ENCODE measurements at places on chromosomes 6 and 20. TPM values are rescaled to one million over a fixed set of nuclear protein-coding genes. Genes with fewer than 3 reads are reported as not detected.
A peak's percentile ranks its signal among the peaks of the same experiment; 100 is the strongest.

GRCh38 chr6:38234141-38234540 lies 405.6 kb downstream of the BTBD9 start:
- H3K4me1 ChIP-seq = peaks cover 38% of the 10 kb centered on the region
- H3K4me3 ChIP-seq = no peak overlapping the region
- H3K27ac ChIP-seq = no peak overlapping the region
- peak; percentile 38 for DNase-seq

DNA sequence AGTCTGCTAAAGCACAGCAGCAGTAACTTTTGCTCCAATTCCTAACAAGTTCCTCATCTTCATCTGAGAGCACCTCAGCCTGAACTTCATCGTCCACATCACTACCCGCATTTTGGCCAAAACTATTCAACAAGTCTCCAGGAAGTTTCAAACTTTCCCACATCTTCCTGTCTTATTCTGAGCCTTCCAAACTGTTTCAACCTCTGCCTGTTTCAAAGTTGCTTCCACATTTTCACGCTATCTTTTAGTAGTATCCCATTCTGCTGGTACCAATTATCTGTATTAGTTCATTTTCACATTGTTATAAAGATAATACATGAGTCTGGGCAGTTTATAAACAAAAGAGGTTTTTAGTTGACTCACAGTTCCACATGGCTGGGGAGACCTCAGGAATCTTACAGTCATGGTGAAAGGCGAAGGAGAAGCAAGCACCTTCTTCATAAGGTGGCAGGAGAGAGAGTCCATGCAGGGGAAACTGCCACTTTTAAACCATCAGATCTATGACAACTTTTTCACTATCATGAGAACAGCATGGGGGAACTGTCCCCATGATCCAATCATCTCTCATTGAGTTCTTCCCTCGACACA lies 99.4 kb upstream of the GRIK2 start:
- no peak overlapping the region for H3K27ac ChIP-seq
- no peaks in the 10 kb centered on the region for H3K4me1 ChIP-seq
- no peaks in the 10 kb centered on the region for H3K27me3 ChIP-seq

DNA sequence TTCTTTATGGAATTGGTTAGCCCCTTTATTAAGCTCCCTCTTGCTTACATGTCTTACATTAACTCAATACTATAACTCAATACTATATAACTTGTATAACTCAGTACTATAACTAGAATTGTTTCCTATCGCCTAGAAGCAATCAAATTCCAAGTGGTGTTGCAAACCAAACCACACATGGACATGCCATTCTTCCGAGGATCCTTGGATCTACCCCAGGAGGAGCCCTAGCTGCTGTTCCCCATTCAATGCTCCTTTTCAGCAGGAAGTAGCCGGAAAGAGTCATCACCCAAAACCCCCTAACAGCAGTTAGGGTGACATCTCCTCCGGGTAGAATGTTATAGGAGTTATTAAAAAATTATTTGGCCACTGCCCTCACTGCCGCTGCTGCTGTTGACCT lies 40.5 kb downstream of the PLN start:
- H3K4me1 ChIP-seq = peaks cover 18% of the 10 kb centered on the region
- H3K27me3 ChIP-seq = no peaks in the 10 kb centered on the region
- H3K27ac ChIP-seq = no peak overlapping the region
- H3K4me3 ChIP-seq = no peak overlapping the region

- no peaks in the 10 kb centered on the region for H3K36me3 ChIP-seq
- no peaks in the 10 kb centered on the region for H3K4me1 ChIP-seq
- H3K27ac ChIP-seq = no peak overlapping the region
- no peak overlapping the region for H3K4me3 ChIP-seq
These were observed 1282.3 kb upstream of the GJE1 start for GRCh38 chr6:140850438-140850837.

FNDC11 gene
- 6.5 TPM for total RNA-seq

SNRPB gene
- total RNA-seq = 784 TPM

PRKN gene
- 0.39 TPM for total RNA-seq

DNA sequence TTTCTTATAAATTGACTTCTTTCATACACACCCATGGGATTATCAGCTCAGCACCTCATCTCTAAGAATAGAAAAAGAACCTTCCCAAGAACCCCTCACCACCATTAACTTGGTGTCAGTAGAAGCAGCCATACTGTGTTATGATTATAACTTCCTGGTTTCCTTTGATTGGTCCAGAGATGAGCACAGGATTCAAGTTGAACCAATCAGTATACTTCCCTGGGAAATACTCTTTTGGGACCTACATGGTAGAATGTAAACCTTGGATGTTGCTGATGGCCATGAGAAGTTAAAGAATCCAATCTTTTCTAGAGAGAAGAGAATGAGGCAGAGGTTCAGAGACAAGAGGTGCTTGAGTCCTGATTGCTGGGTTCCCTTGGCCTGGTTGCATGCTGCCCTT lies 190.8 kb downstream of the BMP7 start:
- peaks cover 4% of the 10 kb centered on the region for H3K4me1 ChIP-seq
- H3K27me3 ChIP-seq = no peaks in the 10 kb centered on the region
- DNase-seq = no peak

DNA sequence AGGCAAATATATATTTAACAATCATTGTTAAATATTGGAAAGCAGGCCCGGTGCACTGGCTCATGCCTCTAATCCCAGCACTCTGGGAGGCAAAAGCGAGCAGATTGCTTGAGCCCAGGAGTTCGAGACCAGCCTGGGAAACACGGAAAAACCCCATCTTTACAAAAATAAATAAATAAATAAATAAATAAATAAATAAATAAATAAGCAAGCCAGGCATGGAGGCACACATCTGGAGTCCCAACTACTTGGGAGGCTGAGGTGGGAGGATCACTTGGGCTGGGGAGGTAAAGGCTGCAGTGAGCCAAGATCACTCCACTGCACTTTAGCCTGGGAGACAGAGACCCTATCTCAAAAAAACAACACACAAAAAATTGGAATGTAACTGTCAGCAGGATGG lies 53.7 kb downstream of the ZFP64 start:
- no peaks in the 10 kb centered on the region for H3K27me3 ChIP-seq
- H3K27ac ChIP-seq = no peak overlapping the region
- no peaks in the 10 kb centered on the region for H3K4me1 ChIP-seq
- no peaks in the 10 kb centered on the region for H3K36me3 ChIP-seq
- no peak for DNase-seq

- peaks cover 22% of the 10 kb centered on the region for H3K4me1 ChIP-seq
- H3K36me3 ChIP-seq = no peaks in the 10 kb centered on the region
- H3K27me3 ChIP-seq = no peaks in the 10 kb centered on the region
- no peak overlapping the region for H3K27ac ChIP-seq
- no peak for DNase-seq
- H3K4me3 ChIP-seq = no peak overlapping the region
These were observed 17.0 kb downstream of the AKIRIN2 start for GRCh38 chr6:87684895-87685654.

DNA sequence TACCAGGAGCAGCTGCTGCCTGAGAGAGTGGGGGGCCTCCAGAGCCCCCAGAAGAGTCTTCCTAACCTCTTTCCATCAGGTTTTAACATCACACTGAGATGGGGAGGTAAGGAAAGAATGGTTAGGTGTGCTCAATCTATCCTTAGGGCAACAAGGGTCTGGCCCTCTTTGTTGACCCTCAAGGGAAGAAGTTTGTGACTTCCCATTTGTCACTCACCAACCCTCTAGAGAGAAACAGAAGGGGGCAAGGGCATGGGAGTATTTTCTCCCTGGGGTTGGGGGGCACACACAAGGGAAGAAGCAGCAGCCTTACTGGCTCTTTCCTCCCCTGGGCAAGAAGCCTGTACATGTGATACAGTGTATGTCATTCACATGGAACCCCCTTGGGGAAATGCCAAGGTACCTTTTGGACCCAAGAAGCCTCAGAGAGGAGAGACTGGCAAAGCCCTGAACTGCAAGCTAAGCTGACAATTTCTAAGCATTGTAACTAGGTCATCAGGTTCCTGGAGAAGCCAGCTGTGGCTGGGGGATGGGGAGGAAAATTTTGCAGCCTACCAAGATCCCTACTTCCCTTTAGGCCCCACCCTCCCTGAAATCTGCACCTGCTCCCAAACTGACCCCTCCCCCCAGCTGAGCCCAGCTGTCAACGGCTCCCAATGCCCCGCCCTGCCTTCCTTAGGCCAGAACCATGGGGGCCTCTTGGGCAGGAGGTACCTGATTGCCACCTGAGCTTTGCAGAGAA lies 14.5 kb downstream of the BCL2L1 start:
- H3K27ac ChIP-seq = peak overlapping the region; percentile 60
- peaks cover 4% of the 10 kb centered on the region for H3K36me3 ChIP-seq
- H3K27me3 ChIP-seq = no peaks in the 10 kb centered on the region
- peak overlapping the region; percentile 26 for H3K4me3 ChIP-seq
- DNase-seq = peak; percentile 89
- peaks cover 50% of the 10 kb centered on the region for H3K4me1 ChIP-seq

- no peaks in the 10 kb centered on the region for H3K27me3 ChIP-seq
- no peaks in the 10 kb centered on the region for H3K36me3 ChIP-seq
- H3K4me1 ChIP-seq = no peaks in the 10 kb centered on the region
- no peak for DNase-seq
- no peak overlapping the region for H3K4me3 ChIP-seq
These were observed 62.7 kb downstream of the COL12A1 start for GRCh38 chr6:75143191-75143590.

DNA sequence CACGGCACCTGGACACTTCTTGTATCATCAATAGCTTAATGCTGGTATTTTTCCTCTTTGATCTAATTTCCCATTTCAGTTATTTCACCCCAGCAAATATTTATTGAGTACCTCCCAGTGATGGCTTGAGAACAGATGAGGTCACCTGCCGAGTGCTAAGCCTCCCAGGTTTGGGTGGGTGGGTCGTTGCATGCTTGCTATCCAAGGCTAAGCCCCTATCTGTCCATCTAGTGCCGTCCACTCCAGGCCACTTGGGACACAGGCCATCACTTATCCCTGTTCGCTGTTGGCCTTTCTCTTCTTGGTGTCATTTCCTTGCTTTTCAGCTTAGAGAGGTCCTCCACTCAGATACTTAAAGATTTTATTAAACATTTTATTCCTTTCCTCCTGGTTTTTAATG lies 10.8 kb upstream of the NNAT start:
- no peaks in the 10 kb centered on the region for H3K27me3 ChIP-seq
- no peak overlapping the region for H3K27ac ChIP-seq
- H3K36me3 ChIP-seq = 0 out of 2 replicates have a peak, but pooled peaks cover 5% of the 10 kb centered on the region
- H3K4me3 ChIP-seq = no peak overlapping the region
- H3K4me1 ChIP-seq = peaks cover 11% of the 10 kb centered on the region

DNA sequence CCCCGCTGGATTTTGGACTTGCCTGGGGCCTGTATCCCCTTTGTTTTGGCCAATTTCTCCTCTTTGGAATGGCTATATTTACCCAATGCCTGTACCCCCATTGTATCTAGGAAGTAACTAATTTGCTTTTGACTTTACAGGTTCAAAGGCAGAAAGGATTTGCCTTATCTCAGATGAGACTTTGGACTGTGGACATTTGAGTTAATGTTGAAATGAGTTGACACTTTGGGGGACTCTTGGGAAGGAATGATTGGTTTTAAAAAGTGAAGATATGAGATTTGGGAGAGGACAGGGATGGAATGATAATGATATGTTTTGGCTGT lies 1220.3 kb upstream of the CITED2 start:
- H3K27ac ChIP-seq = no peak overlapping the region
- H3K4me1 ChIP-seq = no peaks in the 10 kb centered on the region
- no peaks in the 10 kb centered on the region for H3K27me3 ChIP-seq
- DNase-seq = no peak

SRSF12 gene
- total RNA-seq = 2.6 TPM

NINL gene
- 31.2 TPM for total RNA-seq

DNA sequence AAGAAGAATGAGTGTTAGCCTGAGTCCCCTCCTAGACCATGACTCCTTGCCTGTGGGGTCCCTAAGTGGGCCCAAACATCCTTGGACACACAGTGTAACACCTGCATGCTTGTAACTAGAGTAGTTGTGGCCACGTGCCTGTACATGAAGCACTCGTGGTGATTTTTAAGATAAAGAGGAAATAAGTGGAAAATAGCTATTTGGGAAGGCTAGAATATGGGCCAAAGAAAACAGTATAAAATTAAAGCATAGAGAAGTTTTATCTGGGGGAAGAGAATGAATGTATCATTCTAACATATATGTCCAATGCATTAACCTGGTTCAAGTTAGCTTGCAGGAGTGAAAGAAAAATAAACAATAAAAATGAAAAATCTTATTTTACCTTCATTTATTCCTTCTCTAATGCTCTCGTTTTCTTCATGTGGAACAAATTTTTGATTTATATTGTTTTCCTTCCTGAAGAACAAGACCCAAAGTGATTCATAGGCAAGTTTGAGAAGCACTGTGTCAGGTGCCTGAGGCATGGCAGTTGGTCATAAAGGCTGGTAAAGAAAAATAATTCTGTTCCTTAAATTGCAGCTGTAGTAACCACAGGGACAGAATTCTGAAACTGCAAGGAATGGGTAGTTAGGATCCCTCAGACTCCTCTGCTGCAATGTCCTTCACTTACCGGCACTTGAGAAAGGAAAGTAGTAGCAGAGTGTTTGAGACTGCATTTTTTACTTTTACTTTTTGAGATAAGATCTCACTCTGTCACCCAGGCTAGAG lies 8.5 kb upstream of the CST3 start:
- H3K36me3 ChIP-seq = no peaks in the 10 kb centered on the region
- DNase-seq = no peak
- no peaks in the 10 kb centered on the region for H3K27me3 ChIP-seq

GRCh38 chr20:63158845-63159244 lies 57.1 kb downstream of the YTHDF1 start:
- no peak for DNase-seq
- H3K27me3 ChIP-seq = no peaks in the 10 kb centered on the region
- H3K36me3 ChIP-seq = no peaks in the 10 kb centered on the region

GRIK2 gene
- 3.0 TPM for total RNA-seq

DNA sequence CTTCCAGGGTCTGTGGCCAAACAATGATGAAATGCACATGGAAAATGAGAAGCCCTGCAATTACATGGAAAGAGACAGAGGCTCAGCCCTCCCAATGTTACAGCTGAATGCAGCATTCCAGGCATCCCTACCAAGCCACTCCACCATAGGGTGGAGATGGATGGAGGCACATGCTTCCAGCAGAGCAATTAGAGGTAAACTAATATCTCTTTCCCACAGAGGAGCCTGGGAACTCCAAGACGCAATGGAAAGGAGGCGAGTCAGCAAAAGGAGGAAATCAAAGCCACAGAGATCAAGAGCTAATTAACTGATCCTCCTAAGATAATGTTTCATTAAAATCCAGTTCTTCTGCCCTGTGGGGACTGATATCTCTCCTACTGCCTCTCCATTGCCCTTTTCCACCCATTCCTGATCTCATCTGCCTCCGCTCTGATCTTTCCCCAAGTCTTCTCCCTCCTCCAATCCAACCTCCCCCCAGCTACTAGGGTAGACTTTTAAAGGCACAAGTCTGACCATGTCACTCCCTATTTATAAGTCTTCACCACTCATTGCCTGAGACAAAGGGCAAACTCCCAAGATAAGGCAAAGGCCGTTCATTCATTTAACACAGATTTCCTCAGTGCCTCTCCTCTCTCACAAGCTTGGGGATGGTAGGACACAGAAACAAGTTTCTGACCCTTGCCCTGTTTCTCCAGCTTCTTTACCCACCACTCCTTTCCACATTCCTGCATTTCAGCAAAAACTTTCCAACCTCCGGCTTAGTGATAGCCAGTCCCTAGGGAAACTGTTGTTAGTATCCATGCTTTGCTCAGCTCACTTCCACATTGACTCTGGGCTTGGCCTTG lies 14.3 kb upstream of the KCNB1 start:
- DNase-seq = no peak
- H3K4me3 ChIP-seq = no peak overlapping the region
- no peak overlapping the region for H3K27ac ChIP-seq

- no peaks in the 10 kb centered on the region for H3K36me3 ChIP-seq
- no peaks in the 10 kb centered on the region for H3K27me3 ChIP-seq
- H3K4me1 ChIP-seq = no peaks in the 10 kb centered on the region
- no peak overlapping the region for H3K4me3 ChIP-seq
- no peak for DNase-seq
These were observed 78.9 kb upstream of the BEND6 start for GRCh38 chr6:56875961-56876360.

All from GM23338 (cell line).